ENCODE measurements at places on chromosomes 7 and 10.

GRCh38 chr10:64365663-64366062 lies 844.5 kb downstream of the REEP3 start:
- no peak for DNase-seq

GRCh38 chr7:26476271-26476670 lies 184.6 kb downstream of the SNX10 start:
- DNase-seq, result no peak

GRCh38 chr7:48307041-48307714 lies 135.9 kb downstream of the ABCA13 start:
- DNase-seq, result no peak

- DNase-seq, result no peak
Observed at GRCh38 chr7:108292541-108292940, 162.4 kb upstream of the LAMB4 start.

DNA sequence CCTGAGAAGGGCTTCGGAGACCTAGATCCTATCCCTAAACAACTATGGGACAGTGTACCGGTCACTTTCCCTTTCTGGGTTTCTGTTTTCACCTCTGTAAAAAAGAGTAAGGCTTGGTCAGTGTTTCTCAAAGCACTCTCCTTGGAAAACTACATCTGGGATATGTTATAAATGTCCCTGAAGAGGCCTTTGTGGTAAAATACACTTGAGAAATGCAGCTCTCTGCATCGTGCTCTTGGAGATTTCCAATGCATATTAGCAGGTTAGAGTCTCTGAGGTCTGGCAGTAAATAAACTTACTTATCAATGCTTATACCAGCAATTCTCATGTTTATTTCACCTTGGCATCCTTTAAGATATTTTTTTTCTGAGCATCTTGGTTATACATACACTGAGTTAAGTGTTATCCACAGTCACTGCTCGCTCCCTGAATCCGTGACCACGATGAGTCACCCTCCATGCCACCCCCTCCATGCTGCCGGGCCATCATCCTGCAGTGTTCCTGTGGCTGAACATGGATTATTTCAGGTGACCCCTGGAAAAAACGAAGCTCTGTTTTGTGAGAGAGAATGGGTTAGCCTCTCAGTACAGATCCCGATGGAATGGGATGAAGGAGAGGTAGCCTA lies 3.3 kb upstream of the TBXAS1 start:
- no peak for DNase-seq

- DNase-seq, result no peak
Observed at GRCh38 chr7:143960813-143961610, 6.4 kb downstream of the OR2F1 start.

DNA sequence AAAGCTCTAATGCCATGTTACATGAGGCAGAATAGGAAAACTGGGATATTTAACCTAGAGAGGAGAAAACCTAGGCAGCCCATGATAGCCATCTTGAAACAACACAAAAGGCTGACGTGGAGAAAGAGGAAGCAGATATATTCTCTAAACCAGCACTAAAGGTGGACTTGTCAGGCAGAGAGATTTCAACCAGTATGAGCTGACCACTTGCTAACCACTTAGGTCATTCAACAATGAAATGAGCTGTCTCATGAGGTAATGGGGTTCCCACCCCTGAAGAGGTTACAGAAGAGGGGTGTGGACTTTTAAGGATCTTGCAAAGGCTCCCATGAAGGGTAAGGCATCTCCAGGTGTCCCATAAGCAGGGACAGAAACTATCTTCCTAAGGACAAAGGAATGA lies 26.8 kb upstream of the EGR2 start:
- no peak for DNase-seq

DNA sequence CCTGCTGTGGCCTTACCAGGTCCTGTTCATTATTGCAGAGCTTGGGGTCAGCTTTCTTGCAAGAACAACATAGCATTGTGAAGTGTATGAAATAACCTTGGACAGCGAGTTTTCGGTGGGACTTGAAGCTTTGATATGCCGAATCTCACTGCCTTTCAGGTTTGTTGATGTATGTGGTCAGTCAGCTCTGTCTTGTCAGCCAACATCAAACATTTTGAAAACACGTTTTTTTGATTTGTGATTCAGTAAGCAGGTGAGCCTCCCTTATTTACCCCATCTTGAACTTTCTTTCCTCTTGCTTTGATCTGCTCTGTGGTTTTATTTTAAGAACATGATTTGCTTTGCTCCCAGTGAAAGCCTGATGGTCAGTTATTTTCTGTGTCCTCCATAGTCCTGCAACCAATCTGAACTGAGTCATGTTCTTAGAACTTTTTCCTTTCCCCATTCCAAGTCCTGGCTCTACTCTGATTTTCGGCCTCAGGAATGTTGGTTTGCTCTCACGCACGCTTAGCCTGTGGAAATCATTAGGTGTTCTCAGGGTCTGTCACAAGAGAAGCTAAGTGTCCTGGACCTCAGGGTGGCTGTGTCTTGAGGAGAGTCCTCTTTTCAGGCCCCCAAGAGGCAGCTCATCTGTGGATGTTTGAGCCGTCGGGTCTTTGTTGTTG lies 8.7 kb downstream of the WBP1L start:
- no peak for DNase-seq

- DNase-seq, result no peak
Observed at GRCh38 chr10:43093423-43094076, 16.7 kb downstream of the RET start.

DNA sequence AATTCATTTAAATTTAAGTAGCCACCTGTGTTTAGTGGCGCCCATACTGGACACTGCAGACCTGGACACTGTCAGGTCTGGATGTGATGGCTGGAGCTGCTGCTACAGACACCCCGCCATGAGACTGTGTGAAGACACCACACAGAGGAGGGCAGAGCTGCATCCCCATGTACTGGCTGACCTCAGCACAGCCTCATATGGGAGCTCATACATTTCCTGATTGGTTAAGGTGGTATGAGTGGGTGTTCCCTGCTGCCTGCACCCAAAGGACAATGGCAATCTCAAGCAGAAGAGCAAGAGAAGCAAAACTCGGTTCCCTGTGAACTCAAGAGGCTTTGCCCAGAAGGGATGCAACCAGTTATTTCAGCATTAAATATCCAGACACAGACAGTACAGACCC lies 60.0 kb downstream of the DLG5 start:
- no peak for DNase-seq

DNA sequence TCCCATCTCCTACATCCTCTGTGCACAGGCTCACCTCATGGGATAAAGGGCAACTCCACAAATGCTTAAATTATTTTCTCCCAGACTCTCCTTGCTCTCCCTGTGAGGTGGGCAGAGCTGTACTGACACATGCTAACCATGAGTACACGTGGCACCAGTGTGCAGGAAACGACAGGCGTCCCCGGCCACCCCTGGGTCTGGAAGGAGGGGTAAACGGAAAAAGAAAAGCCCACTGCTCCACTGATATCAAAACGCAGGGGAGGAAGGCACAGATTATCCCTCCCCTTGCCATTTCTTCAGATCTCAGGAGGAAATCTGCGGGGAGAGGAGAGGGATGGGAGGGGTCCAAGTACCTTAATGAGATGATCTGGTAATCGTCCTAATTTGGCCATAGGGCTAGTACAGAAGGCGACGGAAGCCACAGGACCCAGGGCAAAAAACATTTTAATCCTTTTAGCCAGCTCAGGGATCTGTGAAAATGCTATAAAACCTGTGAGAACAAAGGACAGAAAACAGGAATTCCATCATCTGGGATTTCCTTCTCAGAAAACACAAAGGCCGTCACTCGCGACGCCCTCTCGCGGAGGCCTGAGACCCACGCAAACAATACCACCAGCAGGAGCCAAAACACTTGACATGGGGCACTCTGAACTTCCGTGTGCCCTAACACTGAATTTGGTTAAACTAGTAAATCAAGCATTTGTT lies 17.8 kb upstream of the CH25H start:
- no peak for DNase-seq

DNA sequence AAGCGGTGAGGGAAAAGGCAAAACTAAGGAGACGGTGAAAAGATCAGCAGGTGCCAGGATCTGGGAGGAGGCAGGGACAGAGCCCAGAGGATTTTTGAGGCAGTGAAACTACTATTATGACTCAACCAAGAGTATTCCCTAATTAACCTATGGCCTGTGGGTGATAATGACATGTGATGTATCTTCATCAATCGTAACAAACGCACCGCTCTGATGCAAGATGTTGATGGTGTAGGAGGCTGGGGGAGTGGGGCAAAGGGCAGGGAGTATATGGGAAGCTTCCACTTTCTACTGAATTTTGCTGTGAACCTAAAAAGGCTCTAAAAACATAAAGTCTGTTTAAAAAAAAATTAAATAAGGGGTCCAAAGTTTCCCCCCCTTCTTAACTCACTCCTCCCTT lies 25.5 kb upstream of the EZH2 start:
- no peak for DNase-seq

- DNase-seq, result no peak
Observed at GRCh38 chr10:103751667-103752290, 103.6 kb downstream of the SH3PXD2A start.

DNA sequence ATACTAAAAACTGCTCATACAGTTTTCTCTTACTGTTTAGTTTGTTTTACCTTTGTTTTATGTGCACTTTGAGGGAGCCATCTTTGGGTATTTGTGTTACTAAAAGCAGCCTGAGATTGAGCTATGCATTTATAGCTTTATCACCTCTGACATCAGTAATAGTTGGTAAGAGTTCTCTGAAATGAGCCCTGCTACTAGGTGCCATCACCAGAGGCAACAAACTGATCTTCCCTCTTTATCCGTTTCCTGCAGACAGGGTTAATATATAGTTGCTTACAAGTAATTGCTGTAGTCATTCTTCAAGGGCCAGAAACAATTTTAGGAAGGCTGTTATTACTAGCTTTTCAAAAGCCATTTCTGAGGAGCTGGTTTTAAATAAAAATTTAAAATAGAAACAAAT lies 49.1 kb downstream of the KIF20B start:
- no peak for DNase-seq

GRCh38 chr10:70586348-70586930 lies 16.1 kb downstream of the PRF1 start:
- no peak for DNase-seq

DNA sequence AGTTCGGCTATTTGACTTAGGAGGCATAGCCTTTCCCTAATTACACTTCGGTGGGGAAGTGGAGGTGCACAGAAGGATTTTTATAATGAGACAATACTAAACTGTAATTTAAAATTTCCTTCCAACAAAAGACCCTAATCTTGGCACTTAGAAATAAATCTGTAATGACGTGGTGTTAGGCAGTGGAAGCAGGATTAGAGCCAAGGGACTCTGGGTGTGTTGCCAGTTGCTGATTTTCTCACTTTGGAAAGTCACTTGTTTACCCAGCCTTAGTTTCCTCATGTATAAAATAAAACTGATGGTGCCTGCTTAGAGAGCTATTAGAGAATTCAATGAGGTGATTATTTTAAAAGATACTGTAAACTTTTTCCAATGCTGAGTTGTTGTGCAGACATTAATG lies 287.2 kb downstream of the AUTS2 start:
- DNase-seq, result no peak

DNA sequence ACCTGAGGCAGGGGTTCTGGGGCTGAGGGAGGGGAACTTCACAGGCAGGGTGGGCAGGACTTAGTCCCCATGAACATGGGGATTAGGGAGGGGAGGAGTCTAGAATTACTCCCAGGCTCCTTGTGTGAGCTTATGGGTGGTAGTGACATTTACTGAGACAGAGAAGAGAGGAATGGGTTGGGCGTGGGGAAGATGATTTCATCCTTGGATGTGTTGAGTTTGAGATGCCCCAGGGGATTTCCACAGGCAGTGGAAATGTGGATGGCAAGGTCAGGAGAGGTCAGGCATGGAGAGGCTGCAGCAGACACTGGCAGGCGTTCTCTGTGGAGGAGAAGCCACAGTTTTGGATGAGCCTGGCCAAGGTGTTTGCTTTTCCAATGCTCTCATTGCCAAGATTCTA lies 26.4 kb upstream of the GSDME start:
- no peak for DNase-seq

DNA sequence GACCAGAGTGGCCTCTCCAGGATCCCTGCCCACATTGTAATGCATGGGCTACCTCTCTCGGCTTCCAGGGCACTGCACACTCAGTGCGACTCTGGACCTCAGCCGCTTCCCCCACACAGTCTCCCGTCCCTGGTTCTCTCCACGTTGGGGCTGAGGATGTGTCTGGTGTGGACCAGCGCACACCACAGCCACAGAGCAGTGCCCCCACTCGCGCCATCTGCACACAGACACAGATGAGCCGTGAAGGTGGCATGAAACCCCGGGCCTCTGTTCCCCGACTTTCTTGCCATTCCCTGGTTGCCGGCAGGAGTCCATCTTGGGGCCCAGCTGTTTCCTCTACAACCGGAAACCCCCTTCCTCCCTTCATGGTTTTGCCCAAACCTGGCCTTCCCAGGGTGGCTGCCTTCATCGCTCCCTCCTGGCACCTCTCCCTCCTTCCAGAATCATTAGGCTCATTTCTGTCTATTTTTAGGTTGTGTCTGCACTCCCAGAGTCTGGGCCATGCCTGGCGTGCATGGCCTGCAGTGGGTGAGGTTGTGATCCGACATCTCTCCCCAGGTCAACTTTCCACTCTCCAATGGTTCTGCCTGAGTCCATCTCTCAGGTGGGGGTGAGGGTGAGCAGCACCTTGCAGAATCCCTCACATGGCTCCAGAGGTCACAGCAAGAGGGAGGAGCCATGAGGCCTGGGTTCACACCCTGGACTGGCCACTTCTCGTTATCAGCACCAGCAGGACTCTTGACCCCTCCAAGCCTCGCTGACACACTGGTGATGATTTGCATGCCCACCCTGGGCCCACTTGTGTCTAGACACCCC lies 10.1 kb downstream of the RASGEF1A start:
- no peak for DNase-seq

DNA sequence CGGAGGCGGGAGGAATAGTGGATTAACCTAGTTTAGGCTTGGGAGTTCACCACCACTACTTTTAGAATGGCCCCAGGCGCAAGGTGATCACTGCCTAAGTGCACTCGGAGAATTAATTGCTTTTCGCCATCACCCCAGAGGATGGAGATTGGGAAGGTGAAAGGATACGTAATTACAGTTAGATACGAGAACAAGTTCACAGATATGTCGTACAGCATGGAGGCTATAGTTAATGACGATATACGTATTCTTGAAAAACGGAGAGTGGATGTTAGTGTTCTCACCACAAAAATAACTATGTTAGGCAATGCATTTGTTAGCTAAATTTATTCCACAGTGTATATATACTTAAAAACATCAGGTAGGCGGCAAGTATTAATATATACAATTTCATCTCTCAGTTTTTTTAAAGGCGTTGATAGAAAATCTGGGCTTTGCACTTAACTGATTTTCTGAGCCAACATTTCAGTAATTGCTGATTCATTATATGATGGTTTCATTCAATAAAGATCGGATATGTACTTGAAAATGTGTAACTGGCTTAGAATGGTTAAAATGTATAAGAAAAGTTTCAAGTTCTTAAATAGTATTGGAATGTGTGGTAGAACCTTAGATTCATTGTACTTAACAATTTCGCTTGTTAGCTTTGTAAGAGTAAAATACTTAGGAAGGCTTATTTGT lies 683 bp downstream of the CDC123 start:
- no peak for DNase-seq

Measured in stimulated activated CD8-positive, alpha-beta memory T cell treated with anti-CD3 and anti-CD28 coated beads, Interleukin-2, amount 100 ng/mL, for 1 hour (primary cell).